ENCODE measurements at places on chromosomes 3 and 15. TPM values are rescaled to one million over a fixed set of nuclear protein-coding genes. Genes with fewer than 3 reads are reported as not detected.

Gene FOXB1
- polyA plus RNA-seq, result not detected

Gene SUCNR1
- not detected for polyA plus RNA-seq

Gene PIGZ
- 7.0 TPM for polyA plus RNA-seq

Gene B3GNT5
- polyA plus RNA-seq, result 0.60 TPM

Gene STARD5
- 5.1 TPM for polyA plus RNA-seq

Gene AADAC
- polyA plus RNA-seq, result not detected

Measured in BJ (cell line).